ENCODE measurements at places on chromosomes 7 and 10.

DNA sequence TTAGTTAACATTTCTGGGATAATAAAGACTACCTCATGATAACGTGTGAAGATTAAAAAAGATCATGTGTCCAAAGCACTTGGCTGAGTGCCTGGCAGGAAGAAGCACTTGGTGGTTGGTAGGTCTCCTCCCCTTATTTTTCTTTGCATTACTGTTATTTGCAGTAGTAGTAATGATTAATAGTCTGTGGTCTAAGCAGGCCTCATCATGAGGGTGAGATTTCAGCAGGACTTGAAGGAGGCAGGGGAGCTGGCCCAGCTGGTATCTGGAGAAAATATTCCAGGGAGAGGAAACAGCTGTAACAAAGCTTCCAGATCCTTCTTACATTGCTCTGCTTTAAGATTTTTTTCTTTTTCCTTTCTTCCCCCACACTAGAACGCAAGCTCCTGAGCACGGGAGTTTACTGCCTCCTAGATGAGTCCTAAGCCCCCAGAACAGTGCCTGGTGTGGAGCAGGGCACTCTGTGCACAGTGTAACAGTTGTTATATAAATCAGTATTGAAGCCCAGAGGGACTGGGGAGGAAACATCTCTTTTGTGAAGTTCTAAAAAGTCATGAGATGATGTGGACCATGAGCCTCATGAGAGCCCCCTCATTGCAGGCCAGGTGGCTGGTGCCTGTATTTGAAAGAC is 31.1 kb upstream of the RHEB start:
- no peak for DNase-seq

DNA sequence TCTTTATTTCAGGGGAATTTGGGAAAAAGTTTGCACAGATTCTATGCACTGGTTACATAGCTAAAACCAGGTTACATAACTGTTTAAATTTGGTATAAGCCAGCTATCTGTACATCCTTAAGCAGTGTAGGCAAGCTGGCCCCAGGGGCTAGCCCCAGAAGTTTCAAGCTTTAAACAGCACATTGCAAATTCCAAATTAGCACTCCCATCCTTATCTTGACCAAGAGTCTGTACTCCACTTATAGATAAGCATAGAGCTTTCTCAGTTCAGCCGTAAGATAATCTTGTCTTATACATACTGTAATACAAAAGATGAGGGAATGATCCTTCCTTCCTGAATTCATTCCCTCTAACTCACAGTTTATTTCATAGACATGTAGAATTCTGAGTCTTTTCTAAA is 109.3 kb downstream of the SPAG6 start:
- DNase-seq = no peak

- DNase-seq = no peak
Measured at GRCh38 chr10:48284002-48284546, 9.6 kb upstream of the FRMPD2 start.

DNA sequence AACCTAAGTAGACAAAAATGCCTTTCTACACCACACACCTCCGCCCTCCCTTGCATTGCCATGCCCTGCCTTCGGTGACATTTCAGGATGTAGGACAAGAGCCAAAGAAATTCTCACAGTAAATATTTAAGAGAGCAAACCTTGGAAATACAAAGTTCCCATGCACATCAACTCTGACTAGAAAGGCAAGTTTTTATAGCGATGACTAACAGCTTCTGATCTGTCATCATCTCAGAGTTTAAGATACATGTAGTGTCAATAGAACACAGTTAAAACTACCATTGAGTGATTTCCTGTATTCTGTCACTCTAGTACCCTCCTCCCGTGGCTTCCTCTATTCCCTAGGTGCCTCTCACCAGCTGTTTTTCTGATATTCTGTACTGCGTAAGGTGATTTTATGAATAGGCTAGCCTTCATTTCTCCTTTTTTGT is 20.7 kb downstream of the SLC16A9 start:
- DNase-seq = no peak

DNA sequence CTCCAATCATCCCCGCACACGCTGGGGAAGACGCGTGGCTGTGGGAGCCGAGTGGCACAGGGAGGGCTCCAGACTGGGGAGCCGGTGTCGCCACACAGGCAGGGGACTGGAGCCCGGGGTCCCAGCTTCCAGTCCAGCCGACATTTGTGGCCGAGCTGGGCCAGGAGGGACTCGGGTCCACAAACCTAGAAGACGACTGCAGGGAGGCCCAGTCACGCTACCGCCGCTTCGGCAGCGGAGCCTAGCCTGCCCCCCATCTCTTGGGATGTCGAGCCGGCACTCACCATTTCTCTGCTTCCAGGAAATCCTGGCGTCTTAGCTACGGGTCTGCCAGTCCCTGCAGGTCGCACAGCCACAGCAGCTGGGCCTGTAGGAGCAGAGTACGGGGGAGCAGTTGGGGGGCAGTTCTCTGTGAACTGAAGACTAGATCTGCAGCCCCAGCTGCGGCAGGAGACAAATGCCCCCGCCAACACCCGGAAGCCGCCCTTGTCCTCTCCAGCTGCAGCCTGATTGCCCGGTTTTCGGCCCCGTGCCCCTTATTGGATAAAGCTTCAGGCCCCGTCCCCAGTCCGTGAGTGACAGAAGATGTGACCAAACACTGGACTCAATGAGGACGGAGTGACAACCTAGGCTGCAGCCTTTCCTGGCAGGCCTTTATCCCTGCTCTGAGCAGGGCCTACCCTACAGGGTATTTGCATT is 270.7 kb downstream of the ZNF33B start:
- no peak for DNase-seq

DNA sequence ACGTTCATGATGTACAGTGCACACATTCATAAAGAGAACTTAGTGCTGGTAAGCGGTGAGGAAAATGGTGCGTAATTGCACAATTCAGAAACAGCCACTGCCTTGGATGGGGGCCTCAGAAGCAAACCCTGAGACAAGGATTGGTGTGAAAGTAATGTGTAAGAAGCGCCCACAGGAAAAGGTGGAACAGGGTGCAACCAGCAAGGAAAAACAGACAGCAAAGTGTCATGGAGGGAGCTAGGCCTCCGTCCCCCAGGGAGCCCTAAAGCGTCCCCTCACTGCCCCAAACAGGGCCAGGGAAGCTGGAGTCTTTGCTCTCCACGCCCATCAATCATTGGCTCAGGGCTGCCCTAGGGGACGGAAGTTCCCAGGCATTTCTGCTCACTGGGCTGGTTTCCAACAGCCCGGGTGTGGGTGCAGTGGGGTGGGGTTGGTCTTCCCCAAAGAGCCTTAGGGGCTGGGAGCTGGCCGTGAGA is 9.6 kb upstream of the C10orf105 start:
- DNase-seq = no peak

DNA sequence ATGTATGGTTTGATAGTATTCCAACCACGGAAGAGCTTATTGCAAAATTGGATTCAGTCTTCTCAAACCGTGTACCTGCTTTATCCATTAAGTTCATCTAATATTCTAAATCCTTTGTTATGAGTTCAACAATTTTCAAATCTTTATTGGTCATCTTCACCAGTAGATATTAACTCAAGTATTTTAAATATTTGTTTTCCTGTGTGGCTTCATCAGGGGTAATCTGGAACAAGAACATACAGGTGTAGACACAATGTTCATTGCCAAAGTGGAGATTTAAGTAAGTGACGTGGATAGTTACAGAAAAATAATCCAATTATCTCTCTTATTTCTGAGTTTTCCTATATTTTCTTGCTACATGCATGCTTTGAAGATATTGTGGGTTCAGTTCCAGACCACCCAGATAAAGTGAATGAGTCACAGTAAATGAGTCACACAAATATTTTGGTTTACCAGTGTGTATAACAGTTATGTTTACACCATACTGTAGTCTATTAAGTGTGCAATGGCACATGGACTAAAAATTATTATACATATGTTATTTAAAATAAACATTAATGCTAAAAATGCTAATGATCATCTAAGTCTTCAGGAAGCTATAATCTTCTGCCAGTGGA is 429.0 kb upstream of the POT1 start:
- no peak for DNase-seq

GRCh38 chr10:29691564-29692072 is 56.8 kb upstream of the SVIL start:
- peak; percentile 43 for DNase-seq

DNA sequence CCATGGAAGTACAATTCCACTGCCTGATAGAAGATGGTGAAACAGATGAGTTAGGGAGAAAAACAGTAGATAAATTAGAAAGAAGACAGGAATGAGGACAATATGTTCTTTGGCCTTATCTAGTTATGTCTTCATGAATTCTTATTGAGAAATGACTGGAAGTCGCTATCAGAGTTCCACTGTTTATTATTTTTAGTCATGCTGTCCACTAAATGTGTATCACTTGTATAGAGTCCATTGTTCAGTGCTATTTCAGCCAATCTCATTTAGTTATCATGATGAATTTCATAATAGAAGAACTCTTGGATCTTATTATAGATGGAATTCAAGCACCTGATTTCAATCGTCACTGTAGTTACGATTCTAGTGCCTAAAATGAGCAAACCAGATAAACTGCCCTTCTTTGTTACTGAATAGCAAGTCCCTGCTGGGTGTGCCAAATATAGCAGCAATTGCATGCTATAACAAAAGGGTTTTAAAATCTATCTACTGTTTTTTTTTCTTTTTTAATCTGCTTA is 177.7 kb upstream of the COL1A2 start:
- no peak for DNase-seq

DNA sequence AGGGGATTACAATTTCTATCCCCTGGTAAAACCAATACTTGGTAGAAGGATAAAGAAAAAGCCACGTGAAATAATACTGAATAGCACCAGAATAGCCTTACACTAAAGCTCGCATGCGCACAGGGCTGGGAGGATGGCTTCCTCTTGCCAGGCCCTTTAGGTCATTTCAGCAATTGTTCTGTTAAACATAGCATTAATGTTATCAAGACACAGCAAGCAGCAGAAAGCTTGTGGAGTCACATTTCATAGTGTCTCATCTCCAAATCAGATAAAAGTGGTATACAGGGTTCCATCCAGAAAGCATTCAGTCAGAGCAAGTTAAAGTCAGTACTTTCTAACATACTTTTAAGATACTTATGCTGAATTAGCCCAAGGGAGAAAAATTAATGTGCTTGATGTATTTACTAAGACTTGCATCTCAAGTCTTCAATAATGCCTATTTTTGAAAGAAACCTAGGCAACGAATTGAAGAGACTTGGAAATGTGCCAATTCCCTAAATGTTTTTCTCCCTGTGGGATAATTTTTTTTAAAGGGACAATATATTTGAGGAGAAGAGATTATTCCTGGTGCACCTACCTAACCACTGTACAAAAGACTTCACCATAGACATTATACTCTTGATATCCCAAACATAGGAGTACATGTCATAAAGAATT is 14.3 kb upstream of the NPM3 start:
- no peak for DNase-seq

DNA sequence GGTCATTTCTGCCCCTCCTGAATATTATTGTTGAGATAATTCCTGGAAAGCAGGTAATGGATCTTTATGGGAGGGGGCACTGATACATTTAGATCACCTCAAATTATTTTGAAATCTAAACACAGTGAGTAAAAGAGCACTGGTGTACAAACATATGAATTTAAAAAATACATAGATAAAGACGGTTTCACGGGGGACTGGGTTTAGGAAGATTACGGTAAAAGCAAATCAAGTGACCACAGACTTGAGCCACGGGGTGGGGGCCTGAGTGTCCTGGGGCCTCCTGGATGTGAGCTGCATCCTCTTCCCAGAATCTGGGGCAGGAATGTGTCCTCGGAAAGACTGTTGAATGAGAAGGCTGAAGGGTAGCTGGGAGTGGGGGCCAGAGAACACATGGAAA is 219.1 kb upstream of the KLF6 start:
- no peak for DNase-seq

DNA sequence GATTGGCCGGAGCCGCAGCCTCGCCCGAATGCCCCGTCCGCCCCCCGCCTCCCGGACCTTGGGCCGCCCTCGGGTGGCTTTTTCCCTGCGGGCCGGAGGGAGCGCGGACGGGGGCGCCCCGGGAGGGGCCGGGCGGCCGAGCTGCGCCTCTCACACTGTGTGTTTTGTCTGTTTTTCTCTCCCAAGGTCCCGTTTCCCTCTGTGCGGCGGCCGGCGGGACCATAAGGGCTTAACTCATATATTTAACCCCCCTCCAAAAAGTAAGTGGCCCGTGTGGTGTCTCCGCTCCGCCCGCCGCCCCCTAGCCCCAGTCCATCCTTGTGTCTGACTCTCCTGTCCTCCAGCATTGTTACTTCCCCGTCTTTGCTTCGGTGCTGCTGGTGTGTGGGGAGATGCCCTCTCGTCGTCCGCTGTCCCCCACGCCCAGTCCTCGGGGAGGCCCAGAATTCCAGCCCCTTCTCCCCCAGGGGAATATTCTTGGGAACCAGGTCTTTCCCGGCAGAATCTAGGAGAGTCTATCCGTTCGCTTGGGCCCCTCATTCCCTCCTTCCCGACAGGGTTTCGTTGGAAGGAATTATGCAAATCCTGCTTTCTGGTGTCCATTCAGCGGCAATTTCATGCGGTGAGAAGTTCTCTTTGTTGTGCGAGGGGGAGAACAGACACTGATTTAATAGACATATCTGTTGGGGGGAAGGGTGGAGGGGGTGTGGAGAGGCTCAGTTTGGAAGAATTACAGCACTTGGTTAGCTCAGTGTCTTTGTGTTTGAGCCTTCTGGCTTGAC is 1.3 kb downstream of the LCOR start:
- no peak for DNase-seq

- no peak for DNase-seq
Measured at GRCh38 chr10:154348-154747, 19.1 kb downstream of the ZMYND11 start.

DNA sequence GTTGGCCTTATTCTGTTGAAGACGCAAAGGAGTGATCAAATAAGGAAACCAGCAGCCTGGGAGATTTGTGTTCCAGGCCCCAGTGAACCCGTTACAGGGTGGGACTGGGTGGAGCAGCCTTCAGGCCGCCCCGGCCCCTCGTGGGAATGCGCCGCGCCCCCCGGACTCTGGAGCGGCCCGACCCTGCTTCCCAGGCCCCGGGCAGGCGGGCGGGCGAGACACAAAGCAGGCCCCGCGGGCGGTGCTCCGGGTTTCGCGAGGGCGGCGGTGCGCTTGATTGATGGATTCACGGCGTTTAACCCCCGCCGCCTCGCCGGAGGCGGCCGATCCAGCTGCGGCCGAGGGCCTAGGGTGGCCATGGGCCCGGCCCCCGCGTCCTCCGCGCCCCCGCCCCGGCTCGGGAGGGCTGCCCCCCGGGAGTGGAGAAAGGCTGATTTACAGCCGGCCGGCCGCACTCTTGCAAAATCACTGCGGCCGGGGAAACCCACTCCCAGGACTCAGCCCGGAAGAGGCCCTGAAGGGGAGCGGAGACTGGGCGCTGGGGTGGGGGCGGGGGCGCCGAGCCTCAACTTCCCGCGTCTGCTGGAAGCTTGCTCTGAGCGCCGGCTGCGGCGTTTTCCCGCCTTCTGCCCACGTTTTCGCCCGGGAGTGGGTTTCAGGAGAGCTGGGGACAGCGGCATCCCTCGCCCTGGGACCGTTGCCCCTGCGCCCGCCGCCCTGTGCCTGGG is 299.6 kb upstream of the NFE2L3 start:
- no peak for DNase-seq

- no peak for DNase-seq
Measured at GRCh38 chr7:57308631-57309408, 141.2 kb upstream of the ZNF716 start.

- no peak for DNase-seq
Measured at GRCh38 chr10:23692736-23693135, 253.9 kb downstream of the OTUD1 start.

Measured in vagina (tissue), 2 donors.